ENCODE measurements at places on chromosomes 16 and 17. TPM values are rescaled to one million over a fixed set of nuclear protein-coding genes. Genes with fewer than 3 reads are reported as not detected.

DNA sequence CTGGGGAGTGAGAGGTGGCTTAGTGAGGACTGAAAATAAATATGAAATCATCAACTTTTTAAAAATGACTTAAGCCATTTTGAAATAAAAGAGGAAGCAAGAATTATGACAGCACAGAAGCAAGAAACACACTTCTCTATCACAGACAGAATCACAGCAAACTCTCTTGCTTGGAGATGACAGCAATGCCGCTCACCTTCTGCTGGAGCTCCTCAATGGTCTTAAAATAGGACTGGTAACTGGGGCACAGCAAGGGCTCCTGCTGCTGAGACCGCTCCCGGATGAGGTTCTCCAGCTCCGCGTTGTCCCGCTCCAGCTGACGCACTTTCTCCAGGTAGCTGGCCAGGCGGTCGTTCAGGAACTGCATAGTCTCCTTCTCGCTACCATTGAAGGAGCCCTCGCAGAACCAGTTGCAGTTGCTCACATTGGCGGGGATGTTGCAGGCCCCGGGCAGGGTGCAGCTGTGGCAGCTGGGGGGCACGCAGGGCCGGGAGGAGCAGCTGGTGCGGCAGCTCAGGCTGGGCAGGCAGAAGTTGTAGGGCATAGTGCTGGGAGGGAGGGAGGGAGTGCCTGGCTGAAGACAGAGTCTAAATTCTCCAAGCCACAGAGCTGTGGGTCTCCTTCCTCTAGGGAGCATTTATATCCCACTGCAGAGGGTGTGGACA lies at the start of gene KRT31:
TSS of gene KRT31 (minus strand) at position 613 of the 665 bp plus-strand sequence. CDS start at position 544, 69 bp downstream.
- no peak for DNase-seq

DNA sequence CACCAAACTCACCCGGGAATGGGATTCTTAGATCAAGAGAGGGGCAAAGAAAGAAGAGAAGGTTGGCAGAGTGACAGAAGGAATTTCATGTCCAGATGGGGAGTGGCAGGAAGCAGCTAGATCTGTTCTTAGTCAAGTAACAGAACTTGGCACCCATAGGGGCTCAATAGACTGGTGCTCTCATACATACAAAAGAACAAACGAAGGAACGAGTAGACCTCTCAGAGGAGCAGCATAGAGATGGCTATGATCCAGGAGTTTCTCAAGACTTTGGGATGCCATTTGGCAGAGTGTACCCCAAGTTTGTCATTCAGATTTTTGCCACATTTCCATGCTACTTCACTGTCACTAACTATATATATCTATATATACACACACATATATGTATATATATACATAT lies 47.9 kb downstream of the GINS3 start:
- no peak for DNase-seq

The ELMO3 gene
- total RNA-seq, result 3.8 TPM

The RAB34 gene
- 5.6 TPM for total RNA-seq

The SAT2 gene
- 53.8 TPM for total RNA-seq

The ARHGDIG gene
- not detected for total RNA-seq
